Activated effector memory CD4-positive, alpha-beta T cell treated with anti-CD3 and anti-CD28 coated beads, Interleukin-2, amount 50 U/mL, for 16 hours (primary cell): ENCODE measurements at places on chromosomes 13 and 19.

- DNase-seq: no peak
Observed at GRCh38 chr19:40452016-40452415, 7.9 kb upstream of the SERTAD3 start.

GRCh38 chr13:53782488-53782961 lies 753.9 kb downstream of the OLFM4 start:
- no peak for DNase-seq

GRCh38 chr19:4456843-4457653 lies 546 bp downstream of the UBXN6 start:
- peak; percentile 79 for DNase-seq

DNA sequence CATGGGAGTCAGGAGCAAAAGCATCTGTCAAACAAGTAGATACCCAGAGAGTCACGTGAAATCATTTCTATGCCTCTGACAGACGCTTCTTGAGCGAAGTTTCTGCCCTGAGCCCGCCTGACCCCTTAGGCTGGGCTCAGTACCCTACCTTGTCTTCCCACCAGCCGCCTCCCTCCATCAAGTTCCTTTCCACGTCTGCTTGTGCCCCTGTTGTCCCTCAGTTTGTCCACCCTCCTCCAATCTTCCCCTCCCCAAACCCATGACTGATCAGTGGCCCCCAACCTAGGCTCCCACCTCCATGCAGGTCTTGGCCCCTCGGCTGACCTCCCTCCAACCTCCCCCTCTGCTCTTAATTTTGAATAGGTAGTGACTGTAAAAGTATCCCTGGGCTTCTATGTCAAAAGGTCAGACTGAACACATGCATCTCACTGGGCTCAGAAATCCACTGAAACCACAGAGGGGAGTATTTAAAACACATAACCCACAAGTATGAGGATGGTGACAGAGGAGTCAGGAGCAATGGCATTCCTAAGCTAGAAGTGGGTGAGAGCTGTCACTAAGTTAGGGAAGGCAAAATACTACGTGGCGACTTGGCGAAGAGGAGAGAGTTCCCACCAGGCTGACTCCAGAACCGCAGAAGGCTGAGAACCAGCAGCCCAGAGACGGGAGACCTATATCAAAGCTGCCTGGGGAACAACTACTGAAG lies 1.7 kb upstream of the ZNF446 start:
- DNase-seq: no peak

- peak; percentile 64 for DNase-seq
Observed at GRCh38 chr13:50594276-50595051, 249.0 kb downstream of the DLEU7 start.

GRCh38 chr13:38670627-38671026 lies 16.2 kb upstream of the FREM2 start:
- DNase-seq: no peak

GRCh38 chr13:34911159-34911558 lies 30.9 kb upstream of the NBEA start:
- no peak for DNase-seq

GRCh38 chr13:70964874-70965273 lies 856.6 kb upstream of the KLHL1 start:
- DNase-seq: no peak

- DNase-seq: no peak
Observed at GRCh38 chr19:49155820-49156346, 687 bp upstream of the HRC start.

GRCh38 chr13:49669735-49670309 lies 21.5 kb downstream of the EBPL start:
- DNase-seq: peak; percentile 65

- no peak for DNase-seq
Observed at GRCh38 chr13:32616883-32617511, 30.7 kb downstream of the PDS5B start.

DNA sequence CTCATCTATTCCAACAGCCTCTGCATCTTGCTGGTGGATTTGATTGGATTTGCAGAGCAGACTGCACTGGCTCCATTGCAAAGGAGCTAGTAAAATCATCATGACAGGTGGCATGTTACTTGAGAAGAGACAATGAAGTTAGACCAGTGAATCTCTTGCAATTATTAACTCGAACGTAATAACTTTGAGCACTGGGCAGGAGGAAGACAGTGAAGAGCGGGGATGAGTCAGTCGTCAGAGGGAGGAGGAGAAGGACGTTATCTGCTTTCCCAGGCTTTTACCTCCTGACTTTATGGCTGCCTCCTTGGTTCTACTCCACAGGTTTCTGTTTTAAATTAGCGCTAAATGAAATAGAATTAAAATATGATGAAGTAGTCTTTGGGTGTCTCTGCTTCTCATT lies 257.8 kb upstream of the IPO5 start:
- no peak for DNase-seq

DNA sequence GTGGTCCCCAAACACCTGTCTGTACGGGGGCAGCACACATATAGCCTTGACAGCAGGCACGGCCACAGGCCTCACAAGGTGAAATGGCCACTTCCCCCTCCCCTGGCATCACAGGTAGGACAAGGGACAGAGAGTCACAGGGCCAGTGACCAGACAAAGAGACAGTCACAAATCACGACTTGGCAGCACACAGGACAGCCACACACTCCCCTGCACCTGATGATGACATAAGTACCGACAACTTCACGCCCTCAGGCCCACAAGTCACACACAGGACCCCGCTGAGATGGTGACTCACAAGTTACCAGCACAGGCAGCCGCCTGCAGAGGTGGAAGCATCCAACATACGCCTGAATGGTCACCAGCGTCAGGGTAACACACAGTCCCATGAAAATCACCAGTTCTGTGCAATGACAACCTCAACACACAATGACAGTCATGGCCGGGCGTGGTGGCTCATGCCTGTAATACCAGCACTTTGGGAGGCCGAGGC lies 16.5 kb downstream of the TYK2 start:
- no peak for DNase-seq

GRCh38 chr13:97327086-97327485 lies 105.0 kb downstream of the MBNL2 start:
- DNase-seq: no peak

DNA sequence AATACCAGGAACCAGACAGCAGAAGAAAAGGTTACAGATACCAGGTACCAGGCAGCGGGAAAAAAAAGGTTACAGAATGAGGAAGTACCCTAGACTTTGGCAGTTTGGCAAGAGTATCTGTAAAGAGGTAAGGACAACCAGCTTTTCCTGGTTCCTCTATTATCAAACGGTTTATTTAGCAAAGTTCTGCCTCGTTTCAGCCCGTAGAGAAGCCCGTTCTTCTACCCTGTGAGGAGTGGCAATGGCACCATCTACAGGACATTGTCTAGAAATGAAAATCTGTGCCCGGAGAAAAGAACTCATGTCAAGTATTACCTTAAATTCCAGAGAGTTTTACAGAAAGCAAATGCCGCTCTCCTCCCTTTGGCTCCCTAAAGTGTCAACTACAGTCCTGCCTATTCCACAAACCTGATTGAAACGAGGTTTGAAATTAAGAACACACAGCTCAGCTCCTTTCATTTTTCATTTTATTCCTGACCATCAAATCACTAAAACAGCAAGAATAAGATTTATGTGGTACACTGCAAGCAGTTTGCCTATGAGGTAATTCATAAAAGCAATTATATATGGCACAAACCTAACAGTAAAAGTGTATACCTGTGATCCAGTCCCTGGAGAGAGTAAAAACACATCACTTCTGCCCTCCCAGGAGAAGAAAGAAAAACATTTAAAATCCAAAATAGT lies 226.3 kb downstream of the SLC7A1 start:
- DNase-seq: no peak

GRCh38 chr19:36771261-36772231 lies 1.1 kb downstream of the ZNF850 start:
- peak; percentile 66 for DNase-seq

DNA sequence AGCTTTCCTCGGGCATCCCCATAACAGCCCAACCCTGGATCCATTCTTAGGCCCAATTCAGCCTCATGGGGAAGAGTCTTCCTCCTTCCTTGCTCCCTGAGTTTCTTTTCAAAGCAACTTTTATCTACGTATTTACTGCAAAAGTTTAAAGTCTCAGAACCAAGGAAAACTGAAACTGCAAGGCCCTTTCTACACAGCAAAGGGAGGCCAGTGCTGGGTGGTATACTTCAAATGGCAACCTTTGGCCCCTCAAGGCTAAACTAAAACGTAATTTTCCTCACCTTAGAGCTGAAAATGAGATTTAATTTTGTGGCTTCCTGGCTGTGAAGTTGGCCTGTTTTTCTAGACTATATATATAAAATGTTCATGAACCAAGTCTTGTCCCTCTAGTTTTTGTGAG lies 5.6 kb downstream of the CDX2 start:
- DNase-seq: no peak

DNA sequence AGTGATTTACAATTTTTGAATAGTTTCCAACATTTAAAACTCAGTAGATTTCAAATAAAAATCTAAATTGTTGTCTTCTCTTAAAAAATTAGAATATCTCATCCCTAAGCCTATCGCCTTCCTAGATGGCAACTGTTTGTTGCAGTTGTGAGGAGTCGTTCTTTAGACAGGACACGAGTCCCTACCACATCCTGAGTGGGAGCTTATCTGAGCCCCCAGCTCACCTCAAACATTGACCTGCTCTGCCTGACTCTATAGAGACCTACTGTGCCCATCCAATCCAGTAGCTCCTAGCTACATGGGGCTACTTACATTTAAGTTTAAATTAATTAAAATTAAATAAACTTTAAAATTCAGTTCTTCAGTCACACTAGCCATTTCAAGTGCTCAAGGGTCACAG lies 434.7 kb downstream of the FOXO1 start:
- DNase-seq: no peak

DNA sequence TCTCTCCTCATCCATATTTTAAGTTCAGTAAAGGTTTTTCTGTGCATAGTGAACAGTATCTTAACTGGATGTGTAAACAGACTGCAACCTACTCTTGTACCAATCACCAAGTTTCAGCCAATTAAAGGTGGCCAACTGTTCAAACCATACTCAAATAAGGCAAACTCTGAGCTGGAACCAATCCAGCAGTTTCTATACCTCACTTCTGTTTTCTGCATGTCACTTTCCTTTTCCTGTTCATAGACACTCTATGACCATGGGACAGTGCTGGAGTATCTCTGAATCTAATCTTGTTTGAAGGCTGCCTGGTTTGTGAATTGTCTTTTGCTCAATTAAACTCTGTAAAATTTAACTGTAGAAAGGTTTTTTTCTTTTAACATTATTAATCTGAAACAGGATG lies 470.3 kb upstream of the SLITRK6 start:
- DNase-seq: no peak

GRCh38 chr19:327291-328024 lies 17.1 kb downstream of the MIER2 start:
- no peak for DNase-seq
